ENCODE measurements at places on chromosomes 5 and 9.
A peak's percentile ranks its signal among the peaks of the same experiment; 100 is the strongest.

DNA sequence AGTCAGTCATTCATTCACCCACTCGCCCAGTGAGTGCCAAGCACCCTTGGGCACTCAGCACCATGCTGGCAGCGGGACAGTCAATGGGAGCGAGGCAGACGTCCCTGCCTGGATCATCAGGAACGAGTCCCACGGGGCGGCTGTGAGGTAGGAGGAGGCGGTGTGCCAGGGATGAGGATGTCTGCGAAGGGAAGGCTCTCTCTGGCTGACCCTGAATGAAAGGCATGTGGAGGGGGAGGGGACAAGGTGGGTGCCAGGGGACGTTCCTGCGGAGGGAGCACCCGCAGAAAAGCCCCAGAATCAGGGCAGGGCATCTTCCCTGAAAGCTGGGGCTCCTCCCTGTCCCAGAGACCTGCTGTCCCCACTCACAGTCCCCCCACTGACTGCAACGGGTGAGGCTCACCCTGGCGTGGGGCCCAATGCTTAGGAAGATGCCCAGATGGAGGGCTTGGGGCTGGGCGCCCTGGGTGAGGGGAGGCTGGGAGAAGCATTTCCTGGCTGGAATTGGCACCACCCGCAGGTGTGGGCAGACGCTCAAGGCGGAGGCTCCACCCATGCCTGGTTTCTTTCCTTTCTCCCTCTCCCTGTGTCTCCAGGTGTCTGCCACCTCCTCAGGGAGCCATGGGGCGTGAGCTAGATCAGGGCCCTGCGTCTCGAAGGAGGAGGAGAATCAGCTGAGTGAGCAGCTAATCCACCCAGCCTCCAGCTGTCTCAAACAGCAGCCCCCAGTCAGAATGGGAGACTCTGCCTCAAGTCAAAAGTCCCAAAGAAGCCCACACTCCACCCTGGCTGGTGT, 179.0 kb upstream of the PPP1R26 start:
- DNase-seq: no peak

- DNase-seq: peak; percentile 18
Observed at GRCh38 chr5:111472579-111472978, 39.8 kb downstream of the STARD4 start.

GRCh38 chr5:141992349-141992963, 20.4 kb downstream of the GNPDA1 start:
- peak; percentile 58 for DNase-seq

GRCh38 chr5:139664727-139665351, 16.7 kb downstream of the CXXC5 start:
- no peak for DNase-seq

DNA sequence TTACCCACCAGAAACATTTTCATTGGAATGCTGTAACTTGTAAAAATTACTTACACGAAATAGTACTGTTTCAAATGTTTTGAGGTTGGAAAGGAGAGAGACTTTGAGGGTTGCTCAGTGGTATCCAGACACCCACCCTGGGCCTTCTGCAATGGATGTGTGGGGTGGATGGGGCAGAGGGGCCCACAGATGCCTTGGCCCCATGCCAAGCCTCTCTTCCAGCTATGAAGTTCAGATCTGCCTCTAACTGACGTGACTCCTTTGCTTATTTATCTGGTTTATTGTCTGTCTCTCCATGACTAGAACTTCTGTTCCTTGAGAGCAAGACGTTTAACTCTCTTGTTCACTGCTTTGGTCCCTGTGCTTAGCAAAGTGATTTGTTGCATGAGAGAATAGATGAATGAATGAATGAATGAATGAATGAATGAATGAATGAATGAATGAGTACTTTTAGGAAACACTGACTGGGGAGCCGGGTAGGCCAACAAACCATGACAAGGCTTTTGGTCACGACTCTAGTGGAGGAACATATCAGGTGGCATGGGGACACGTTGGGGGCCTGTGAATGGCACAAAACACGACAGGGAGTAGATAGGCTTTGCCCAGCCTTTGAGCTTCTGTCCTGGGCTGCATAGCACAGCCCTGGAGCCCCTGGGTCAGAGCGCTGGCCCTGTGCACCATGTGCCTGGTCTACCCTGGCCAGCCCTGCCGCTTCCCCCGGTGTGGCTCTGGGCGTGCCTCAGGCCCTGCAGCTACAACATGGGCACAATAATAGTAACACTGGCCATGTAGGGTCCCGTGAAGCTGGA, 31.8 kb downstream of the AK8 start:
- no peak for DNase-seq

DNA sequence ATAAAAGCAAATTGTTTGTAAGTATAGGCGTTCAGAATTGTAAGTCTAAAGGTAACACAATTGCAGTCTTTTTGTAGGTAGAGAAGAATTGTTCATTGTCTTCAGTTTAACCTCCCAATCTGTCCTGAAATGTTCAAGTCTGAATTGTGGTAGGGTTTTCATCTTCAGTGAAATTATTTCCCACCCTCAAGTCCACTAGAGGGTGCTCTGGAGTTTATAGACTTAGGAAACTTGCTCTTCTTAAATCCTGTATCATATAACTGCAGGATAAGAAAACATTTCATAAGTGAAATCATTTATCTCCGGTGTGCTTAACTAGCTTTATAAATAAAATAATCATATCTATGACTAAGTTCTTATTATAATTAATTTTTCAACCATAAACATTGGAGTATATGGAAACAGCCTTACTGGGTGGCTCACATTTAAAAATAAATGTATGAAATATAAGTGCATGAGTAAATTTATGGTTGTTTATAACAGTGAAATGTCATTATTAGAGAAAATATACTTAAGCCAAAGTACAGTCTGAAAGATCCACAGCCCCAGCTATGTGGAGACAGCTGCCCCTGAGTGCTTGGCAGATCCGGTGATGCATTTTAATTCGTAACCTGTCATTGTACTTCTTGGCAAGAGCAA, 182.4 kb upstream of the OTULINL start:
- DNase-seq: peak; percentile 21

GRCh38 chr5:74631081-74631953, 9.2 kb downstream of the ENC1 start:
- DNase-seq: peak; percentile 79

DNA sequence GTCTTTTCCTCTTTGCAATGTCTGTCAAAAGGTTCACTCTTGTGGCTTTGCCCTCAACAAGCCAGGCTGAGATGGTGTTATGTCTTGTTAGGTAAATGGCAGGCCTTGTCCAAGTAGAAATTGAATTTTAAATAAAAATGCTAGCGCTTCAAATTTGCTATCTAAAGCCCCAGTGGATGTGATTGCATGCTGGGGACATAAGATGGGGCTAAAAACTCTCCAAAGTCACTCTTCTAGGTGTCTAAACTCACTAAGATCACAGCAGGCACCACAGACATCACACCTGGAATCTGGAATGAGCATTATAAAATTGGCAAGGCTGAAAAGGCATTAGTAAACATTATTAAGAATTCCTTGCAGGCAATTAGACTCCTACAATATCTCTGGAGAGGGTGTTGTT, 262.7 kb upstream of the CLINT1 start:
- no peak for DNase-seq

DNA sequence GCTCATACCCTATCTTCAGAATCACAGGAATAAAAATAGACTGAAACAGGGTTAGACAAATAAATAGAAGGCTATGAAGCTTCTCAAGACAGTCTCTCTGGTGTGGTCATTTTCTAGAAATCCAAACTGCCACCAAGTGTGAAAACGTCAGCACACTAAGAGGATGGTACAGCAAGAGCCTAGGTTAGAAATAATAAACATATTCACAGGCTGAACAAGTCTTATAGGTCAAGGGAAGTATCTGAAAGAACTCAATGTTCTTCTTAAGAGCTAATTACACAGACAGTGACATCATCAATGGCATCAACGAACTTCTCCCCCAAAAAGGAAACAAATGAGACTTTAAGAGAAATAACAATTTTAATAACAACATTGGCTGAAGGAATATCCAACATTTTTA, 22.7 kb upstream of the PLPP6 start:
- DNase-seq: no peak

DNA sequence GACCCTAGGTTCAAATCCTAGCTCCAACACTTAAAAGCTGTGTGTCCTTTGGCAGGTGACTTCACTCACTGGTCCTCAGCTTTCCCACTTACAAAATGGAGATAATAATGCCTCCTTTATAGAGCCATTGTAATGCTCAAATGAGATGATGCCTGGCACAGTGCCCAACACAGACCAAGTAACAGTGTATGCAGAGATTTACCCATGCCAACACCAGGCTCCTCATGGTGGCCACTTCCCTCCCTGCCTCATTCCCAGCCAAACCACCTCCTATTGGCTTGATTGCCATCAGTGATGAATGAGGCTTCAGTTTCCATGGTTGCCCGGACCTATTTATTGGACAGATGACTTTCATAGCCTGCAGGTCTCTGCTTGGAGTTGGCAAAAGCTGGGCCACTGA, 469.4 kb downstream of the CDK5RAP2 start:
- DNase-seq: no peak

DNA sequence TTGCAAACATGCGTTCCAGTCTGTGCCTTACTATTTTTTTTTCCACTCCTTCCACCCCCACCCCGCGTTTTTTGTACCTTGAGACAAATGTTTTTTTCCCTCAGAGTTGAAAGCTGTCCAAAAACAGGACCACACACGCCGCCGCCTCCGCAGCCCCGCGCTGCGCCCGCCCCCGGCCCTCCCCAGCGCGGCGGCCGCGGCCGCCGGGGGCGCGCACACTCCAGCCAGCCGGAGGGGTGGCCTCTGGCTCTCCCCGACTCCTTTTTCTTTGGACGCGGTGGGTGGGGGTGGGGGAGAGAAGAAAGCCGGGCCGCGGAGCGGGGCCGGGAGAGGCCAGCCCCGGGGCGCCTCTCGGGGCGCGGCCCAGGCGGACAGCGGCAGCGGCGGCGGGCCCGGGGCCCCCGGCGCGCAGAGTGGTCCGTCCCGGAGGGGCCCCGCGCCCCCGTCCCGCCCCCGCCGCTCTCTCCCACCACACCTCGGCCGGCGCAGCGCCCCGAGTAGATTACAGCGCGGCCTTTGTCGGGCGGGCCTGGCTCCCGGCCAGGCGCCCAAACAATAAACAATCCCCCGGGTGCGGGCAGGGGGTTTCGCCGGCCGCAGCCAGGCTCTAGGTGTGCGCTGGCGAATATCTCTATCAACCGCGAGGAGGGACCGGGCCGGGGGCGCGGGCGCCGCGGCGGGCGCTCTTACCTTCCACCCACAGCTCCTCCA, 10.9 kb downstream of the PTCH1 start:
- no peak for DNase-seq

DNA sequence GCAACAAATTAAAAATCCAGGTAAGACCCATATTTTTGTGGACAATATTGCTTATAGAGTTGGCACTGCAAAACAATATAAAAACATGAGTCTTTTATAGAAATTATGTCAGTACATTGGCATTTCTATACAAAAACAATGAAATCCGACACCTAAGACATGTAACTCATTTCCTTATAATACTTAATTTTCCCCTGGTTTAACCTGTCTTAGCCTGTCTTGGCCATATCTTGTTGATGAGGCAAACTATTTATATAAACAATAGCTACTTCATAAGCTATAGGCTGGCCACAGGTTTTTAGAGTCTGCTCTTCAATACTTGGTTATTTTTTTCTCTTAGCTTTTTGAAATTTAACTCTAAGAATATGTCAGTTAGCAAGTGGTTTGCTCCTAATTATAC, 44.7 kb upstream of the IZUMO3 start:
- no peak for DNase-seq

DNA sequence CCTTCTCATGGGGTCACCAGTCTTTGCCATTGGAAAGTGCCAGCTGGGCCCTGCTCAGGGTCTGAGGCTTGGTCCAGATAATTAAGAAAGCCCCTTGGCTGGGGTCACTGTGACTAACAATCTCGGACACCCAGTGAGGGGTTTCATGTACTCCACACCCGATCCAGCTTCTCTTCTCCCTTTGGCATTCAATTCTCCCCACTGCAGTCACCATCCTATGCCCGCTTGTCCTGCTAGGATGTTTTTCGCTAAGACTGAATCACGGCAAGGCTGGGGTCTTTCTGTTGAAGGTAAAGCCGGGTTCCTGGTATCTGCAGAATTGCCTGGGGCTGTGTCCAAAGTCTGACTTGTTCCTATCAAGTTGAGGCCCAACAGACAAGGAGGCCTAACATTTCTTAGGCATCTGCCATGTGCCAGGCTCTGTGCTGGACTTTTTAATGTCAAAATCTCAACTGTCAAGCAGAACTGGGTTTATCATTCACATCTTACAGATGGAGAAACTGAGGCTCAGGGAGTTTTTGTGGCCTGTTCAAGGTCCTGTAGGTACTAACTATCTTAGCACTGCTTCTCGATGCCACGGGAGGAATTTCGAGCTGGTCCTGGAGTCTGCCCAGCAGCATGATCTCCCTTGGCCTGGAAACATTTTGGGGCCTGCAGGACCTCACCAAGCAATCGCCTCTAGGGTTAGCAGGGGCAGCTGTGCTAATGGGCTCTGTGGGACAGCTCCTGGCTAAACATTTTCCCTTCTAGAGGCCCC, 142.0 kb upstream of the ALDH1B1 start:
- DNase-seq: no peak

DNA sequence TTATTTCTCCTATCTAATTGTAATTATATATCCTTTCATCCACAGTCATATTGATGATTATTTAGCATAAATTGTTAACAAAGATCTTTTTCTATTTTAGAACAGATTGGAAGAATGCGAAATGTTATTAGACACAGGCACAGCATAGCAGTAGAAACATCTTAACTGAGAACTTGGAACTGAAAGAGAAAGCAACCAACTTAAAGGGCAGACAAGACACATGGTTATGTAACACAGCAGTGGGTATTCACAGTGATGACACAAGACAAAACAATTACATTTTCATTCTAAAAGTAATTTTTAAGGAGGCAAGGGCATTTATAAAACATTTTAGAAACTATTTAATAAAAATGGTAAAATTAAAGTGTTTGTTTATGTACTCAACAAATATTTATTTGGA, 57.7 kb upstream of the MEF2C start:
- DNase-seq: peak; percentile 29

DNA sequence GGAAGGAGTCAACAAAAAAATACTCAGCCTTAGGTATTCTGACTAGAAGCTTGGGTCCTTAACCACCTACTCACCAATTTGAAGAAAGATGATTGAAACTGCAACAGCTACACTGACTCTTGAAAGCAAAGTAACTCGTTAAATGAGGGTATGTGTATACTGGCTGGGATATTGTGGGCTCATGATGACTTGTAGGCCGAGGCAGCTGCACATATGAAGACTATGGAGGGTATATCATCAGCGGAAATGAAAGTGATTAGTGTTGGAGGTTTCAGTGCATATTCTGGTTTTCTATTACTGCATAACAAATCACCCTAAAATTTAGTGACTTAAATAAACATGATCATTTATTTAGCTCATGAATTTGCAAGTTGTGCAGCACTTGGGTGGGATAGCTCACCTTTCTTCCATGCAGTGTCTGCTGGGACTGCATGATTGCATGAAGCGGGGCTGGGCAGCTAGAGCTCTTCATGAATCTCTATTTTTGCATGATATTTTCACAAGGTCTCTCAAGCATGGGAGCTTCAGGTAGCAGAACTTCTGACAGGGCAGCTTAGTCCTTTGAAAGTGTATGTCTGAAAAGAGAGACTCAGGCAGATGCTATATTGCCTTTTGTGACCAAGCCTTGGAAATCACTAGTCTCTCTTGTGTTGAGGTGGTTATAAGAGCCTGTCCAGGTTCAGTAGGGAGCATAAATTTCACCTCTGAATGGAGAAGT, 96.1 kb upstream of the CDKN2B start:
- DNase-seq: no peak

GRCh38 chr9:100884518-100884917, 144.0 kb upstream of the PLPPR1 start:
- no peak for DNase-seq

- DNase-seq: no peak
Observed at GRCh38 chr5:151121665-151122064, 35.9 kb downstream of the ANXA6 start.

Measured in CD14-positive monocyte (primary cell).